Activated gamma-delta T cell treated with anti-CD3 and anti-CD28 coated beads, Interleukin-2, amount 50 U/mL, for 16 hours (primary cell): ENCODE measurements at places on chromosomes 16 and 17.

DNA sequence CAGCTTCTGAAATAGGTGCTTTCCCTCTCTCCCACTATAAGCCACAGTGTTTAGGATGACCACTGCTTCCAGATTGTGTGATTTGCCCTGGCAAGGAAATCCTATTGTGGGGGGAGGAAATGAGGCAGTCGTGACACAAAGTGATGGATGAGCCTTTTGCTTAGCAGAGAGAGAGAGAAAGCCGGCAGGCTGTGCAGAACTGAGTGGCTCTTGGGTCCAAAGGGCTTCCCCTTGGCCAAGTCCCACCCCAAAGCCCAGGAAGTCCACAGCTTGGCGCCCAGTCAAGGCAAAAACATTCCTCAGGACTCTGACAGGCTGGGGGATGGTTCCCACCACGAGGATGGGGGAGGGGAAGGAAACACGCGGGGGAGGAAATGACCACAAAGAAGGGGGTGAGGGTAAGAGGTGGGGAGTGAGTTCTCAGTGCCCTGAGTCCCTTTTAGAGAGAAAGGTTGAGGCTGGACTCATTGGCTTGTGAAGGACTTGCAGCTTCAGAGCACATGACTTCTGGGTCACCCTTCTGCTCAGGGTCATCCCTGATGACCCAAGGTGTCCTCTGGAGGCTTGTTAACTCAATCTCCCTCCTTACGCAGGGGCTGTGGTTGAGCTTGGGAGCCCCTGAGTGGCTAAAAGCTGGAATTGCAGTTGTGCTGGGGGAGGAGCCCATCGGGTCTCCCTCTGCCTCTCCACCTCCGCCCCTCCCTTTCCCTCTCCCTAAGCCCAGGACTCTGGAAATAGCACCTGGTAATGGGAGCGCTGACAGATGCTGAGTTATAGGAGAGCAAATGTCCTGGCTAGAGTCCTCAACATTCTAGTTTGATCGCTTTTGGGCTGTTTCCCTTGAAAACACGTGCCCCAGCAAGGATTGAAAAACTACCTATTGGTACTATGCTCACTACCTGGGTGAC, 10.3 kb upstream of the MSL1 start:
- DNase-seq: peak; percentile 52

GRCh38 chr16:66935314-66936011, at the start of gene CES2:
Gene CES2, plus strand, starts transcription at chr16:66935516. Its CDS starts 120 bp downstream, at chr16:66935636.
- no peak for DNase-seq

- no peak for DNase-seq
Measured at GRCh38 chr17:73338566-73339197, 26.9 kb upstream of the CDC42EP4 start.

GRCh38 chr17:2138761-2139160, 83.9 kb downstream of the HIC1 start:
- DNase-seq: no peak

GRCh38 chr16:17977260-17977659, 359.3 kb downstream of the NPIPA8 start:
- DNase-seq: no peak

- no peak for DNase-seq
Measured at GRCh38 chr17:72005332-72006163, 115.3 kb upstream of the SOX9 start.

GRCh38 chr17:3754458-3755334, 31.0 kb downstream of the HASPIN start:
- DNase-seq: peak; percentile 59

- DNase-seq: no peak
Measured at GRCh38 chr17:80709090-80709695, 164.6 kb downstream of the RPTOR start.

DNA sequence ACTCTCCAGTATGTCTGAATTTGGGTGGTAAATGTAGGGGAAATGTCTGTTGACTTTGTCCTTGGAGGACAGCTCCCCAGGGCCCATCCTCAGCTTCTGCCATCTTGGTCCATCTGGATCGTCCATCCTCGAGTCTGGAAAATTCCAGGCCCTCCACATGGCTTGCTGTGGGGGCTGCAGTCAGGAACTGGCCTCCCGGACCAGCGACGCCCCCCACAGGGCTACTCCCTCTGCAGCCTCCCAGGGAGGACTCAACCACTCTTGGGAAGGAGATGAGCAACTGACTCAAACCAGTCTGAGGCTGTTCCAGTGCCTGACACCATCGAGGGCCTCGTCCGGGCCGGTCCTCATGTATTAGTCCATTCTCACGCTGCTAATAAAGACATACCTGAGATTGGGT, 5.5 kb upstream of the ZG16B start:
- no peak for DNase-seq
